NCI-H1417 treated with DMSO at 0.1 percent for 48 hours (cell line): ENCODE measurements at places on chromosomes 2 and 18.

- DNase-seq, result no peak
Measured at GRCh38 chr18:62878305-62878704, 163.0 kb downstream of the PHLPP1 start.

DNA sequence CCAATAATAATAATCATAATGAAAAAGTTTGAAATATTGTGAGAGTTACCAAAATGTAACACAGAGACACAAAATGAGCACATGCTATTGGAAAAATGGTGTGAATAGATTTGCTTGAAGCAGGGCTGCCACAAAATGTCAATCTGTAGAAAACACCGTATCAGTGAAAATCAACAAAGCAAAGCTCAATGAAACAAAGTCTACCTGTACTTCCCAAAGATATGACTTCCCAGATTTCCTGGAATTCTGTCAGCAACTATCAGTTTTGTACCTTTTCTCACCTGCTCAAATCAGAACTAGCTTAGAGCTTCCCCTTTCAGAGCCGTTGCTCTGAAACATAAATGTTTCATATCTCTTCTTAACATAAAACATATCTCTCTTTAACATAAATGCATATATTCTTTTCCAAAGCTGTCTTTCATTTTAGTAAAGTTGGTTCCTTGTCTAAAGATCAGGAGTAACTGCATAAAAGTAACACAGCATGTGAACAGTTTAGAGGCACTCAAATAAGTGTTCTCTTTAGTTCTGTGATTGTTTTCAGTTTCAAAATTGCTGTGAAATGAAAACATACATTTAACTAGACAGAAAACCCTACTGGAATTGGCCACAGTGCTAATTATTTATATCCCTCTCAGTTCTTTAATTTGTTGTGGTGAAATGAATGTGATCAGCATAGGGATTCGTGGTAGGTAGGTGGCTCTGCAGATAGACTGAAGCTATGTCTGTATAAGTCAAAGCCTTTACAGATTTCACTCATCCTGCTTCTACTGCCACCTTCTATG is 262.5 kb downstream of the KCNJ3 start:
- DNase-seq, result no peak

DNA sequence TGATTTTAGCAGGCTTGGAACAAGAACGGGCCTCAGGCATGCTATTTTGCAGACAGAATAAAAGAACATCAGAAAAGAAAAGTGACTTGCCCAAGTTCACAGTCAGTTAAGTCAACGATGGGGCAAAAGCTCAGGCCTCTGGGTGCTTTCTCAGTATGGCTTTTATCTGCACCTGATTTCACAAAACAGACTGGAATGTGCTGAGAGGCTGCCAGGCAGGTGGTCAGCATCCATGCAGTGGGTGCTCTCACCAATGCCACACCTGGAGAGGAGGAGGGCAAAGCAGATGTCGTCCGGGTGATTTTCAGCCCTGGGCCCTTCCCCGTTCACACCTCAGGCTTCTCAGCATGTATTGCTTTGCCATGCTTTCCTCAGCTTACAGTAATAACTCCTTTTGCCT is 854.6 kb downstream of the RNF144A start:
- no peak for DNase-seq

DNA sequence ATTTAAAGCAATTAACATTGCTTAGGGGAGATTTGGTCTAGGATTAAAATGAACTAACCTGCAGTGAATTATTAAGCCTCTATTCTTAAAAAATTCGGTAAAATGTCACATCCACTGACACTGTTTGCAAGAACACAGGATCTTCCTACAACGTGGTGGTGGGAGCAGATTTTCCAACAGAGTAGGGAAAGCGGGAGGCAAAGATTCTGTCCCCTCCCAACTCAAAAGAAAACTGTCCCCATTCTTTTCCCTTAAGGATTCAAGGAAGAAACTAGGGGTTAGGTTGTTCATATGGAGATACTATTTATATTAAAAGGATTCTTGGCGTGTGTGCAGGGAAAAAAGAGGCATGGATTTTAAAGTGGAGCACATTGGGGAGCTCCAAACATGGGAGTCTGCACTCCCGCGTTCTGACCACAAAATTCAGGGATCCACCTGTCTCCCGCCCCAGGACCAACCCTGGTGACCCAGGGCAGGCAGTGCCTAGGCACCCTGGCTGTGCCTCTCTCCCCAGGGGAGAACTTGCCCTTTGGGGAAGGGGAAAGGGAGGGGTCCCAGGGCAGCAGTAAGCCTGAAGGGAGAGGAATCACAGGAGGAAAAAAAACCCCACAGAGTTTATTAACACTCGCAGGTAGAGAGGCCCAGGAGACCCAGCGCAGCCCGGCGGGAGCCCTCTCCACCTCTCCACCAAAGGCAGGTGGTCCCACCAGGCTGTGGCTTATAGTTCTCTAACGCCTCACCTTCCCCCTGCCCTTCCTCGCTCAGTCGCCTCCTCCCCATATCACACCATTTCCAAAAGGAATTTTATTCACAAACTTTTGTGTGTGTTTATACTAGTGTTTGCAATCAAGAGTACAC is 2.3 kb downstream of the PTGR3 start:
- no peak for DNase-seq

DNA sequence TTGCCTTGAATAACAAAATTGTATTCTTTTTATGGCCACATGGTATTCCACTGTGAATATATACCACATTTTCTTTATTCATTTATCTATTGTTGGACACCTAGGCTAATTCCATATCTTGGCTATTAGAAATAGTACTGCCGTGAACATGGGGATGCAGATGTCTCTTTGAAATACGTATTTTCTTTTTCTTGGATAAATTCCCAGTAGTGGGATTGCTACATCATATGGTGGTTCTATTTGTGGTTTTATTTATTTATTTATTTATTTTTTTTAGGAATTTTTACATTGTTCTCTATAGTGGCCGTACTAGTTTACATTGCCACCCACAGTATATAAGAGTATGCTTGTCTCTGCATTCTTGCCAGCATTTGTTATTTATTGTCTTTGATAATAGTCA is 679.8 kb upstream of the NRXN1 start:
- no peak for DNase-seq
